Activated CD8-positive, alpha-beta memory T cell treated with anti-CD3 and anti-CD28 coated beads, Interleukin-2, amount 50 U/mL, for 48 hours (primary cell): ENCODE measurements at places on chromosomes 16 and 17.

- DNase-seq = no peak
Measured at GRCh38 chr16:80389338-80389737, 151.5 kb upstream of the DYNLRB2 start.

DNA sequence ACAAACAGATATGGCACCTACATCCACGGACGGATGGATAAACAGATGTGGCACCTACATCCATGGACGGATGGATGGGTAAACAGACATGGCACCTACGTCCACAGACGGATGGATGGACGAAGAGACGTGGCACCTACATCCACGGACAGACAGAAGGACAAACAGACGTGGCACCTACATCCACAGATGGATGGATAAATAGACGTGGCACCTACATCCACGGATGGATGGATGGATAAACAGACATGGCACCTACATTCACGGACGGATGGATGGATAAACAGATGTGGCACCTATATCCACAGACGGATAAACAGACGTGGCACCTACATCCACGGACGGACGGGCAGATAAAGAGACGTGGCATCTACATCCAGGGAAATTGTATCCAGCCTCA is 45.6 kb downstream of the TIMM22 start:
- no peak for DNase-seq

GRCh38 chr16:11179574-11179973 is 76.4 kb downstream of the SOCS1 start:
- no peak for DNase-seq

DNA sequence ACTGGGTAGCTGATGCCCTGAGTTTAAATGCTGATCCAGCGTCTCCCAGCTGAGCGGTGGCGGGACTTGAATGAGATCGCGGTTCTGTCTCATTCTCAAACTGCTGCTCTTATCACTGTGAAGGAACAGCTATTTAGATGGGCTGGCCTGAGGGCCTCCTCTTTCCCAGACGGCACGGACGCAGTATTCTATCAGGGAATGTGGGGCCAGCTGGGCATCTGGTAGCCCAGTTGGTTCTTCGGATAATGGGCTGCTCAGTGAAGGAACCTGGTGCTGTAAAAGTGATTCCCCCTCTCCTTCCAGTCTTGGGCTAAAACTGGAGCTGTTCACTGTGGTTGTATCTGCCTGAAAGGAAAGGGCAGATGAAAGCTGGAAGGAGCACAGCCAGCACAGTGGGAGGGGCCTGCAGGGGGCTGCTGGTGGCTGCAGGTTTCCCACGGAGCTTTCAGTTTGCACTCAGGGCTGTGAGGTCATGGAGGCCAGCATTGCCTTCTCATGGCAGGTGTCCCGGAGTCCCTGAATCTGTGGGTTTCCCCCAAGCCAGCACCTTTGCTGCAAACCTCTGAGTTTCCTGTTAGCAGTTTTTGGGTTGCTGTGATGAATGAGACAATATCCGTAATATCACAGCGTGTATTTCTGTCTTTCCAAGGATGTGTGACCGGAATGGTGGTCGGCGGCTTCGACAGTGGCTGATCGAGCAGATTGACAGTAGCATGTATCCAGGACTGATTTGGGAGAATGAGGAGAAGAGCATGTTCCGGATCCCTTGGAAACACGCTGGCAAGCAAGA is 3.6 kb downstream of the IRF8 start:
- peak; percentile 72 for DNase-seq

- peak; percentile 63 for DNase-seq
Measured at GRCh38 chr17:74566132-74566753, 1.1 kb downstream of the CD300H start.

- no peak for DNase-seq
Measured at GRCh38 chr17:835263-835662, 53.1 kb downstream of the MRM3 start.

DNA sequence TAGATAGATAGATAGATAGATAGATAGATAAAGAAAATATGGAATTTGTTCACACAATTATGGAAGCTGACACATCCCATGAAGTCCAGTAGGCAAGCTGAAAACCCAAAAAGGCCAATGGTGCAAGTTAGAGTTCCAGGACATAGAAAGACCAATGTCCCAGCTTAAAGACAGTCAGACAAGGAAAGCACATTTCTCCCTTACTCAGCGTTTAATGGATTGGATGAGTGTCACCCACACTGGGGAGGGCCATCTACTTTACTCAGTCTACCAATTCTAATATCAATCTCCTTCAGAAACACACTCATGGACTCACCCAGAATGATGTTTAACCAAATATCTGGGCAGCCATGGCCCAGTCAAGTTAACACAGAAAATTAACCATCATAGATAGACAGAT is 327.7 kb upstream of the CDH11 start:
- no peak for DNase-seq

- no peak for DNase-seq
Measured at GRCh38 chr17:55533608-55534007, 22.4 kb upstream of the SMIM36 start.

- DNase-seq = no peak
Measured at GRCh38 chr17:21212826-21213637, 929 bp downstream of the TMEM11 start.

DNA sequence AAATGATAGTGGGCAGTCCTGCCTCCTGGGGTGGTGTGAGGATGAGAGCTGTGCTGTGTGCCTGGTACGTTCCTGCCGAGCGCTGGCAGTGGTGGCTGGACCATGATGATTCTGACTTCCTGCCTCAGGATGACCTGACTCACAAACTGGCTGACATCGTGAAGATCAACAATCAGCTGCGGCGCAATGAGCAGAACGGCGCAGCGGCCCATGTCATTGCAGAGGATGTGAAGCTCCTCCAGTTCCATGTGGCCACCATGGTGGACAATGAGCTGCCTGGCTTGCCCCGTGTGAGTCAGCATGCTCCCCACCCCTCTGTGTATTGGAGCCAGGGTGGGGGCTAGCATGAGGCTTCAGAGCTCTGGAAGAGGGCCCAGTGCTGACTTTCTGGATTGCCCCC is 13.1 kb downstream of the POLR2A start:
- no peak for DNase-seq

GRCh38 chr17:49631496-49631895 is 46.4 kb downstream of the SPOP start:
- no peak for DNase-seq

DNA sequence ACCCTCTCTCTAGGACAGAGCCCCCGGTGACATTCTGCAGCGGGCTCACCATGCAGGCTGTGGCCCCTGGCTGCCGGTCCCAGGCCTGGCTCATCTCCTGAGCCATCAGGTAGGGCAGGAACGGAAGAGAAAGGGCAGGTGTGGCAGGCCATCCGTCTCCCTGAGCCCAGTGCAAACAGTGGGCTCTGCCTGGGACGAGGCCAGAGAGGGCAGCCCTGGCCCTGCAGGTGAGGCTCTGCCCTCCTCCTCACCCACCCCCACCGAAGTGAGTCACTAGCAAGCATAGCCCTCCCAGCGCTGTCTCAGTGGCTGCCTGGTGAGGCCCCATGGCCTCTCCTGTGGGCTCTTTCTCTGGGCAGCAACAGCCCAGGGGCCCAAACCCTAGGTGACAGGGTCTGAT is 14.5 kb downstream of the OTOP3 start:
- no peak for DNase-seq

DNA sequence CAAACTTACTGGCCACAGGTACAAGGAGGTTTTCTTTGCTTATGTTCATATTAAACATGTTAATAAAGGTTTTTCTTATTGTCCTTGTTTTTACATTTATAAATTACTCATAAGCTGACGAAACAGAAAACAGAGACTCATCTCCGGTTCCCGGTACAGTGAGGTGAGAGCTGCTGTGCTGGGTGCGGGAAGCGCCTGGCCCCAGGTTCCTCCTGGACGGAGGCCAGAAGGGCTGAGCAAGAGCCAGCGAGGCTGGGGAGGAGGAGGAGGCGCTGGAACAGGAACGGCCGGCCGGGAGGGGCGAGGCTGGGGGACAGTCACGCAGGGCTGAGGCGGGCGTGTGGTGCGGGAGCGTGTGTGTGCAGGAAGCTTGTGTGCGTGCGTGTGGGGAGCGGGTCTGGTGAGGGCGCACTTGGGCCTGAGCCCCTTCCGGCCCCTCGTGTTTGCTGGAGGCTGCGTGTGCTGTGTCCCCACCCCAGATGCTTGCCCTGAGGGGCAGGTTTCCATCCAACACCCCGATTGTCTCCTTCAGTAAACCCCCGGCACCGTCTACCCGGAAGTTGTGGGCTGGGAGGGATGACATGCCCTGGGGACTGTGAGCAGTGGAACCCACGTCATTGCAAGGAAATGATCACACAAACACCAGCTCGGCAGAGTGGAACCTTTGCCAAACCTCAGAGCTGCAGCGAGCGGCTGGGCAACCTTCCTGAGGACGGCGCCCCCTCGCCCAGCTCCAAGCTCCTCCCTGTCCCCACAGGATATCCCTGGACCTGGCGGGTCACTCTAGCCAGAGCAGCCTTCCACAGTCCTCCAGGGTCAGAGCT is 19.5 kb downstream of the CD7 start:
- DNase-seq = peak; percentile 93

DNA sequence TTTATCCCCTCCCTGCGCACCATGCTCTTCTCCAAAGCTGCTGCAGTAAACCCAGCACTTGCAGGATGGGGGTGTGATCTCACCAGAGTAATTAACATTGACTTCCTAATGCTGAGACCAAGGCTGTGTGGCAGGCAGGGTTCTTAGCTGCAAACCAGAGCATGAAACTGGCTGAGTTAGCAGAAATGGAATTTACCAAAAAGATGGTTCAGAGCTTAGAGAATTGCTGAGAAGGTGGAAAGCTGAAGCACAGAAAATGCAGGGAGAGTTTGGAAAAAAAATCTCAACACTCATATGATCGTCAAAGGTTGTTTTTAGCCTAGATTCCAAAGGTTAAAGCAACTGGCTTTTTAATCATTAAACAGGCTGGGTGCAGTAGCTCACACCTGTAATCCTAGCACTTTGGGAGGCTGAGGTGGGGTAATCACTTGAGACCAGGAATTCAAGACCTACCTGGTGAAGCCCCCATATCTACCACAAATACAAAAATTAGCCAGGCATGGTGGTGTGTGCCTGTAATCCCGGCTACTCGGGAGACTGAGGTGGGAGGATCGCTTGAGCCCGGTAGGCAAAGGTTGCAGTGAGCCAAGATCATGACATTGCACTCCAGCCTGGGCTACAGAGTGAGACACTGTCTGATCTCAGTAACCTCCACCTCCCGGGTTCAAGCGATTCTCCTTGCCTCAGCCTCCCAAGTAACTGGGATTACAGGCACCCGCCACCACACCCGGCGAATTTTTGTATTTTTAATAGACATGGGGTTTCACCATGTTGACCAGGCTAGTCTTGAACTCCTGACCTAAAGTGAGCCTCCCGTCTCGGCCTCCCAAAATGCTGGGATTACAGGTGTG is 6.0 kb upstream of the TXNDC11 start:
- DNase-seq = no peak

DNA sequence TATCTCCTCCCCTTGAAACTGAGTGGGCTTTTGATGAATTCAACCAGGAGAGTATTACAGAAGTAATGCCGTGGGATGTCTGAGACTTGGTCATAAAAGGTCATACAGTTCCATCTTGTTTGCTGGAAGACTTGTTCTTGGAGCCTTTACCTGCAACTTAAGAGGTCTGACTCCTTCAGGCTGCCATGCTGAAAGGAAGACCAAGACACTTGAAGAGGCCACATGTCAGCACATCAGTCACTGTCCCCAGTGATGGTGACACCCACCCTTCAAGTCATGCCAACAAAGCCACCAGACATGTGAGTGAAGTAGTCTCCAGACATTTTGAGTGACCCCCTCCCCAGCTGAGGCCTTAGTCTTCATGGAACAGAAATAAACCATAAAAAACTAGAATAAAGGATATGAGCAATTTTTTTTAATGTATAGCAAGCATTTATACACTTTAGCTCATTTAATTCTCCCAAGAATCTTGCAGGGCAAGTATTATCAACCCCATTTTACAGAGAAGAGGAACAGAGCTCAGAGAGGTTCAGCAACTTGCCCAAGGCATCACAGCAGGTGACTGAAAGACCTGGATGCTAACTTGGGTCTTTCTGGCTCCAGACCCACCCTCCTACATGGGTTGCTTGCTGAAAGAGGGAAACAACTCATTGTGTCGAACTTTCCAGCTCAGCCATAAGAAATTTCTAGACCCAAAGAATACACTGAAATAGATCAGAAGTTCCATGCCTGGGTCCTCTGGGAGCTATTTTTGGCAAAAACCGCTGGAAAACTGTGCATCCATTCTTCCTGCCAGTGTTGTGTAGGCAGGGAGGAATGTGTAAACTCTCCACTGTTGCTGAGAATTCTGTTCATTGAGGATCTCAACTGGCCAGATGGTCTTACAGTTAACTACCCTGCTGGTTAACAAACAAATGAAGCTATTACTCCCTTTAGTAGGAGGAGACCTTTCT is 38.1 kb downstream of the SOCS1 start:
- no peak for DNase-seq

DNA sequence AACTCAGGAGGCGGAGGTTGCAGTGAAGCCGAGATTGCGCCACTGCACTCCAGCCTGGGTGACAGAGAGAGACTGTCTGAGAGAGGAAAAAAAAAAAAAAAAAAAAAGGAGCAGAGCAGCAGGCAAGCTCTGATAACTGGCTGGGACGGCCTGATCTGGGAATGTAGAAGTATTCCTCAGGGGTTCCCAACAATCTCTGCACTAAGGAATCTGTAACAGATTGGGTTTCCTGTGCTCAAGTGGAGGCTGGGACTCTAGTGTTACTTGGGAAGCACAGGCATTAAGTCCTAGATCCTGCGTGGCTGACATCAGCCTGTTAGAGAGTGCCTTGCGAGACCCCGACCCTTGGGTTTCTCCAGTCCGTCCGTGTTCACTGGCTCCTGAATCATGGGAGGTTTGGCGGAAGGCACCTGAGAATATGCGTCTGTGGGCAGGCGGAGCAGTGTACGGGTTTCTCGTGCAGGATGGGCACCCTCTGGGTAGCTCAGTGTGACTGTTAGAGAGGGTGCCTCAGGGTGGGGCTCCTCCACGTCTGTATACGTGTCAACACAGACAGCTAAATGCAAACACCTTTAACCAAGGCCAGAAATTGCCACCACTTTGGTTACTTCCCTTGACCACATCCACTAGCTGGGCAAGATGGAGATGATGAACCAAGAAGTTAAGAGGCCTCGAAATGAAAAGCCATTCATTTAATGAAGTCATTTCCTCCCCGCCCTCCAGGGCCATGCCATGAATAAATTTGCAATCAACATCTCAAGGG is 174.9 kb upstream of the RPL38 start:
- DNase-seq = no peak

DNA sequence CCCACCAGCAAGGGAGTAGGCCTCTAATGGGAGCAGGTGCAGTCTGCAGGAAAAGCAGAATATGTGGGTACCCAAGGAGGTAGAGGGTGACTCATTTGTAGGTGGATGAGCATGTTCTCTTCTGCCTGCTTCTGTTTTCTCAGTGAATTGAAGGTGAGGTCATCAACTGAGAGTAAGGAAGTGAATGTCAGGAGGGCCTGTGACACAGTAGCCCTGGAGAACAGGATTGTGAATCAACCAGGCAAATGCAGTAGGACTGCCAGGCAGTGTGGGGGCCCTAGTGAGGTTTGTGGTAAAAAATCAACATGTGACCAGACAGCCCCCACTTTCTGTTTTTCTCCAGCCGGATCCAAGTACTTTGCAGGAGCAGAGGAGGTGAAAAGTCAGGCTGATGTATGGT is 150.5 kb upstream of the SOX9 start:
- no peak for DNase-seq
